ENCODE measurements at places on chromosomes 7 and 10. TPM values are rescaled to one million over a fixed set of nuclear protein-coding genes. Genes with fewer than 3 reads are reported as not detected.

- ATAC-seq, result no peak
- no peak overlapping the region for H3K27ac ChIP-seq
- H3K4me3 ChIP-seq, result no peak overlapping the region
- no peaks in the 10 kb centered on the region for H3K36me3 ChIP-seq
Observed at GRCh38 chr10:27771231-27771630, 25.6 kb upstream of the MKX start.

GRCh38 chr10:65861249-65861648, 1064.6 kb upstream of the LRRTM3 start:
- no peaks in the 10 kb centered on the region for H3K36me3 ChIP-seq
- no peak for ATAC-seq
- no peaks in the 10 kb centered on the region for H3K4me1 ChIP-seq
- H3K27me3 ChIP-seq, result no peaks in the 10 kb centered on the region
- no peak overlapping the region for H3K27ac ChIP-seq

DNA sequence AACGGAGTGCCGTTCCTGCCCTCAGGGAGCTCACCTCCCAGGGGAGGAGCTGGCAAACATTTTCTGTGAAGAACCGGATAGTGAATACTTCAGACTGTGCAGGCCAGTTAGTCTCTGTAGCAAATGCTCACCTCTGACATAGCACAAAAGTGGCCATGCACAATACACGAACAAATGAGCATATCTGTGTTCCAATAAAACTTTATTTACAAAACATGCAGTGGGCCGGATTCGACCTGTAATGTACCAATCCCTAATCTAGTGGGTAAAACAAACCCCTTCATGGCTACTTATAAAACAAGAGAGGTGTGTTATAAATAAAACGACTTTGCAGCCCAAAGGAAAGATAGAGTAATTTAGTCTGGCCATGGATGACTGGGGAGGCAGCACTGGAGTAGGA, 48.7 kb downstream of the KCNMA1 start:
- H3K4me3 ChIP-seq, result no peak overlapping the region
- peak overlapping the region; percentile 87 for H3K27ac ChIP-seq
- no peaks in the 10 kb centered on the region for H3K36me3 ChIP-seq
- H3K27me3 ChIP-seq, result no peaks in the 10 kb centered on the region
- peaks cover 16% of the 10 kb centered on the region for H3K4me1 ChIP-seq

DNA sequence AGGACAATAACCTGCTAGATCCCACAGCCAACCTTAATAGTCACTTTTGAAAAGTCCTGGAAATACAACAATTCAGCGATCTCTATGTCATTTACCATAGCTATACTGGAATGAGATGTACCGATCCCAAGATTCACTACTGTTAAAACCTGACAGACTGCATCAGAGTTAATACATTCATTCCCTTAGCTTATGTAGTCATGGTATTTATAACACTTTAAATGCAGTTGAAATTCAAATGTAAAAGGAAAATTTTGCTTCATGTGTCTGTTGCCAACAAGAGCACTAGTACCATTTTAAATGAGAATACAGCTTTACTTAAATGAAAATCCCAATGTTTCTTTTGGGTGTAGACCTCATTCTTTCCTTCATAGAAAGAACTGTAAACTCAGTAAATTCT, 11.1 kb upstream of the GGCT start:
- ATAC-seq, result no peak
- no peak overlapping the region for H3K27ac ChIP-seq
- no peaks in the 10 kb centered on the region for H3K27me3 ChIP-seq
- no peaks in the 10 kb centered on the region for H3K4me1 ChIP-seq
- H3K4me3 ChIP-seq, result no peak overlapping the region
- H3K36me3 ChIP-seq, result peaks cover 8% of the 10 kb centered on the region

DNA sequence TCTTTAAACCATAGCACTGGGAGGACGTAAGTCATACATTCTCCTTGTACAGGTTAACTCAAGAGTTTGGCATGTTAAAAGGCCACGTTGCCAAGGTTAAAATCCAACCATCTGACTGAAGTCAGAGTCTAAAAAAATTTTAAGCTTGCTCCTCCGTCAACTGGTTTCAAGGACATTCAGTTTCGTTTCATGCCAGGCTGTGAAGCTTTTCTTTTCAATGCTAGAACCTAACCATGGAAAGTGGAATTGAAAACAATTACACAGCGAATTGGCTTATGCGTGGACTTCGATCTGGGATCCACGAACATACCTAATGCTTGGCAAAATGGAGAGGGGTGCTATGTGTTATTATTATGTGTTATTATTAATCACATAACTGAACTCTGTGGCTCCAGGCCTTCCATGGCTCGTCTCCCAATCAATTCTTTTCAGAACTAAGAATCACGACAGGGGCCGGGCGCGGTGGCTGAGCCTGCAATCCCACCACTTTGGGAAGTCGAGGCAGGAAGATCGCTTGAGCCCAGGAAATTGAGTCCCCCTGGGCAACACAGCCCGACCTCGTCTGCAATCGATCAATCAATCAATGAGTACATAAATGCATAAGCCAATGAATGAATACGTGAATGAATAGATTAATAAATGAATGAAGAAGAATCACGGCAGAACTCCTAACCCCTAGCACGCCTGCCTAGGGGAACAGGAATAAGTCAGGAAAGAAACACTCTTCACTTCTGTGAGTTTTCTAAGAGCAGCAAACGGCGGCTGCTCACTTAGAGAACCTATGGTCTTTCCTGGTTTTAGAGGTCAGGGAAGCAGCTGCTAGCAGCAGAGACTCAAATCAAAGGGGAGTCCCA, 733 bp upstream of the ARL5B start:
- H3K4me3 ChIP-seq, result peak overlapping the region; percentile 57
- H3K27ac ChIP-seq, result peak overlapping the region; percentile 89
- no peaks in the 10 kb centered on the region for H3K36me3 ChIP-seq
- H3K4me1 ChIP-seq, result peaks cover 10% of the 10 kb centered on the region

- no peaks in the 10 kb centered on the region for H3K36me3 ChIP-seq
- no peaks in the 10 kb centered on the region for H3K4me1 ChIP-seq
- H3K27me3 ChIP-seq, result no peaks in the 10 kb centered on the region
- no peak for ATAC-seq
- no peak overlapping the region for H3K4me3 ChIP-seq
- H3K27ac ChIP-seq, result no peak overlapping the region
Observed at GRCh38 chr7:71402684-71403083, 270.7 kb downstream of the GALNT17 start.

DNA sequence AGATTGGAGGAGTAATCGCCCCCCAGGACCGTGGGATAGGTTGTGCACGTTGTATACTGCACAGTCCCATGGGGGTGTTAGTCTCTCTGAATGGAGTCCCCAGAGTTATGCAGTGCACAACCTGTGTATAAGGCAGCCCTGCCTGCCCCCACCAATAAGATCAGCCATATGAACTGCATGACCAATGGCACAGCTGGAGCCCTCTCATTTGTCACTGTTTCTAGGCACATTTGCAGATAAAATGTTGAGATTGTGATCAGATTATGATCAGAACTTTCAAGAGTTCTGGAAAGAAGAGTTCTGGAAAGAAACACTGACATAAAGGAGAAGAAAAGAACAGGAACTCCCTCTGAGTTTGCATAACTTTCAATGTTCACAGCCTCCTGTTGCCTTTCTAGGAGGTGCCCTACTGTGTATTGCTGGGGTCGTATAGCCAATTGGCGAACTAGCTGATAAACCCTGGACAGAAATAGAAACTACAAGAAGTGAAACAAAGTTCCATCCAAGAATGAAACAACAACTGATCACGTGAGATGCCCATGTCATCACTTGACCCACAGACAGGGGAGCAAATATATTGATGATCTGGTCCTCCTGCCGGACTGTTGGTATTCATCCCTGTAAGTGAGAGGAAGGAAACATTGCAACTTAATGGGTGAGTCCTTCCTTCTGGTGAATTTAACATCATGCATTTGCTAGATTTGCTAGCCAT, 49.6 kb upstream of the TOMM7 start:
- H3K27ac ChIP-seq, result no peak overlapping the region
- no peaks in the 10 kb centered on the region for H3K4me1 ChIP-seq
- H3K27me3 ChIP-seq, result no peaks in the 10 kb centered on the region
- H3K36me3 ChIP-seq, result no peaks in the 10 kb centered on the region
- no peak overlapping the region for H3K4me3 ChIP-seq

DNA sequence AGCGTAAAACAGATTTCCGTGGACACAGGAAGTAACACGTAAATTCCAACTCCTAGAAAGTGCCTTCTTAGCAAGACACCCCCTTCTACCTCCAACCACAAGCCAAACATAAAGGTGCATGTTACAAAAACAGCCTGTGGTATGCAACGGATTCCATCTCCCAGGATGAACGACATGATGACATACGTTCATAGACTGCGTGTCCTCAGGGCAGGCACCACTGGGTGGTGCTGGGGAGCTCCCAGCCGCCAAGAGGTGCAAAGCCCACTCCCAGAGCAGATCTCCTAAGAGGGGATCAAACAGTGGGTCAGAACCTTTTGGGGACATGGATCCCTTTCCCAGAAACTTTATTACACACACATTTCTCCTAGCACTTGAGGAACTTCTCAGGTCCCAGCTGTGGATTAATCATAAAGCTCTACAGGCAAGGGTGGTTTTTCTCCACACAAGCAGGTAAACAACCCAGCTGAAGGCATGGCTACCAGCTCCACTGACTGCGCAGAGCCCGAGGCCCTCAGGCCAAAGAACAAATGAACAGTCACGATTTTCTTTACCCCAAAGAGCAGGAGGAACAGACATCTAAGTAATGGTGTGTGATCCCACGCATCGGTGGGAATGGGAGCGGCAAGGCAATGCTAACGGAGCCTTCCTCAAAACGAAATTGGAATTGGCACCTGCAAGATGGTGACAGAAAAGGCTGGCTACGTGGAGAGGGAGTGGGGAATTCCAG, 13.8 kb downstream of the PSAP start:
- peaks cover 12% of the 10 kb centered on the region for H3K4me1 ChIP-seq
- peak overlapping the region; percentile 75 for H3K27ac ChIP-seq
- peaks cover 17% of the 10 kb centered on the region for H3K36me3 ChIP-seq
- H3K4me3 ChIP-seq, result no peak overlapping the region
- no peaks in the 10 kb centered on the region for H3K27me3 ChIP-seq

DNA sequence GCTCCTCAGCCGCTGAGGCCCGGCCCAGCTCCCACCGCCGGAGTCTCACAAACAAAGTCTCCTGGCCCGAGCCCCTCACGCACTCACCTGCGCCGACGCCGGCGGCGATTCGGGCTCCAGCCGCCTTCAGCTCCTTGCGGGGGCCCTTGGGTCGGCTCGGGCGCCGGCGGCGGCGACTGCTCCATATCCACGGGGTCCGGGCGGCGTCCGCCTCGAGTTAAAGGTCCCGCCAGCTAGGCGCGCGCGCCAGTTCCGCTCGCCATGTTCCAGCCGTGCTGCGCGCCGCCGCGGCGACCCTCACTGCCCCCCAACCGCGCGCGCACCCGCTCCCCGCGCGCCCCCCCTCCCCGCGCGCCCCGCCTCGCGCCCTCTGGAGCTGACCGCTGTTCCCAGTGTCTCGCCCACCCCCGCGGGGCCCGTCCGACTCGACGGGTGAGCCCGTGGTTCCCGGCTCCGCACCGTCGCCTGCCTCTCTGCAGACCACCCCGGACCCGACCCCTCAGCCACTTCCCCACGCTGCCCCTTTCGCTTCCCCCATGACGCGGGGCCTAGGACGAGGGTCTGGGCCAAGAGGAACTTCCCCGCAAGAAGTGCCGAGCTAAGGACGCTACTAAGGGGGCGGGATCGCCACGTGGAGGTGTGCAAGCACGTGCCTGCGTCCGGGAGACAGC, 396.1 kb downstream of the ZNF33B start:
- no peaks in the 10 kb centered on the region for H3K4me1 ChIP-seq
- H3K27ac ChIP-seq, result no peak overlapping the region
- ATAC-seq, result no peak
- H3K36me3 ChIP-seq, result no peaks in the 10 kb centered on the region
- H3K27me3 ChIP-seq, result peaks cover 29% of the 10 kb centered on the region

- H3K27ac ChIP-seq, result no peak overlapping the region
- no peaks in the 10 kb centered on the region for H3K27me3 ChIP-seq
- no peaks in the 10 kb centered on the region for H3K36me3 ChIP-seq
- no peak overlapping the region for H3K4me3 ChIP-seq
- ATAC-seq, result no peak
- H3K4me1 ChIP-seq, result peaks cover 10% of the 10 kb centered on the region
Observed at GRCh38 chr10:30503700-30504266, 69.8 kb downstream of the MAP3K8 start.

DNA sequence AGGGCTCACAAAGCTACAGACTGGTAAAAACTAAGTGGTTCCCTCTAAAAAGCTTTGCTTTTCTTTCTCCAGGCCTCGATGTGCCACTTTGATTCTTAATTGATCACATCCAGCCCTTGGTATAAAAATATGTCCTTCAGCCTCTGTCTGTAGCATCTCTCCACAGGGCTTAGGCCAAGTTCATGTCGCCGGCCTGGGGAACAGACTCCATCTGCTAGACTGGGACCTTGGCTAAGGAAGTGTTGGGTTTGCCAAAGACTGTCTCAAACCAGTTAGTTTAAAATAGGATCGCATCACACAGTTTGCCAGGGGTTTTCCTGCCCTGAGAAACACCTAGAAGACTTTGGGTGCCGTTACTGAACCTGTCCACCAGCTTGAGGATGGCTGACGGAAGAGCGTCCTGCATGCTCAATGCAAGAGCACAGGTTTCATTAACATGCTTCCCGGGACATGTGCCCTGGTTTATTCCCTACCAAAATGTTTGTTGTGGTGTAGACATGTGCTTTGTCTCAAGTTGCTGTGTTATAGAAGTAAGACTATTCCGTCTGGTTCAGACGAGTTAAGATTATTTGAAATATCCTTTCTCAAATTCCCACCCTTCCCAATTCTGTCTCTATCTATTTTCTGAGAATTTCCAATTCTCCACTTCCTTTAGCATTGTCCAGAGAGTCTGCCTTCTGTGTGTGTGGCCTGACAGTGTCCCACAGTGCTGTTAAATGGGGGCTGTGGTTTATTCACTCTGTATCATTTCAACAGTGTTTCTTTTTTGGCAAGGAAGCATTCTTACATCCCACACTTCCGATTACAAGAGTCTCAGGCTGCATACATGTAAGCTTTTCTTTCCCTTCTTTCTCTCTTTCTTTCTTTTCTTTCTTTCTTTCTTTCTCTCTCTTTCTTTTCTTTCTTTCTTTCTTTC, 334.7 kb downstream of the INHBA start:
- H3K36me3 ChIP-seq, result no peaks in the 10 kb centered on the region
- H3K27ac ChIP-seq, result no peak overlapping the region

Gene GPR15LG
- not detected for total RNA-seq

Gene DNAJB9
- 25.5 TPM for total RNA-seq

Gene PCGF5
- total RNA-seq, result 61.7 TPM

Gene ADAM22
- 2.0 TPM for total RNA-seq

Gene CSTF2T
- total RNA-seq, result 24.1 TPM
